Activated CD4-positive, alpha-beta T cell treated with anti-CD3 and anti-CD28 coated beads, Interleukin-2, amount 50 U/mL, for 24 hours (primary cell): ENCODE measurements at places on chromosomes 3 and 15.

DNA sequence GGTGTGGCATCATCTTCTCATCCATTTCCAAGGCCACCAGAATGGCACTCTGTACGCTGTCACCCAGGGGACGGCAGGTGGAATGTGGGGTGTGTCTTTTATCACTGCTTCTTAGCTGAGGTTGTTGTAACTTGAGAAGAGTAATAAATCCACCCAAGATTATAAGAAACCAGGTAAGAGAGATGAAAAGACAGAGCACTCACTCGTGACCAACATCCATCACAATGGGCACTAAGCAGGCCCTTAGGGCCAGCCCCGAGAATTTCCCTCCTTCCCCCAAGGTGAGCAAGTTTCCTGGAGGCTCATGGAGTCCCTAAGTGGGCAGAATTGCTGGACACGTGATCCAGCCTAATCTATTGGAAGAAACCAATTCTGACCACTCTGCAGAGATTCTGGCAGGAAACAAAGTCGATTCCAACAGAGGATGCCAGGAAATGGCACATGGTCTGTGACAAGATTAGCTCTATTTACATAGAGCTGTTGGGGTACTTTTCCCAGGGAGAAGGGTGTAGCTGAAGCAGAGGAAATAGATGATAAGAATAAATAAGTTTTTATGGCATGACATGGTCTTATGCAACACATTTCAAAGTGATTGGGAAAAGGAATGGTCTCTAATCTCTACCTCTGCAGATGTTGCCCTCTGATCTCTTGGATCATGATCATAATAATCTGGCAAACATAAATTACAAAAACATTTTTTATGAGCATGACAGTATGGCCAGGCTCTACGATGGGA, 22.5 kb downstream of the SLC6A20 start:
- DNase-seq: no peak

DNA sequence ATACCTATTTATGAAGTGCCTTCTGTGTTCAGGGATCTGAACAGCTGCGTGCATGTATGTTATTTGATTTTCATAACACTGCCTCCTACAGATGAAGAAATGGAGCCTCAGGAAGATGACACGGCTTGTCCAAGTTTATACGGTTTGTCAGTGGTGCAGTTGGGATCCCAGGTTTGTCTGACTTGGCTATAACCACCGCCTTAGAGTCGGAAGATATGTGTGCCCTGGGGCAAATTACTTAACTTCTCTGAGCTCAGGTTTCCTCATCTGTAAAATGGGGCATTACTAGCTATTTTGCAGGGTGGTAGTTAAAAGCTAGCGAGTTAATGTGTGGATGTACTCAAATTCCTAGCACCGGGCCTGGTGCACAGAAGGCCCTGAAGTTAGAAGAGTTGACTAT, 54.1 kb upstream of the ANP32A start:
- DNase-seq: no peak

DNA sequence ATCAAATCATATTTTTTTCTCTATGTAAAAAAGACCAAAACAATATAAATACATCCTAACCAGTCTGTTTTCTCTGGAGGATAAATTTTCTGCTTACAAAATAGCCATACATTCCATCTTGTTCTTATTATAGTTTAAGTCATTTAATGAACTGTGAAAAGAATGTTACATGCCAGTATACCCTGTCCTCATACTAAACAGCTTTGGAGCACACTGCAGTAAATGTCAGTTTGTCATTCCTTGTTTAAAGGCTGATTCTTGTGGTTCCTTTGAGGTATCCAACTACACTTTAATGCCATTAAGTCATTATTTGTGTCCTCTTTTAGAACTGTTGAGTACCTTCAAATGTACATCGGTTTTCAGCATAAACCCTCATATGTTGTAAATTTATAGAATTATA, 52.7 kb upstream of the DCBLD2 start:
- DNase-seq: no peak

DNA sequence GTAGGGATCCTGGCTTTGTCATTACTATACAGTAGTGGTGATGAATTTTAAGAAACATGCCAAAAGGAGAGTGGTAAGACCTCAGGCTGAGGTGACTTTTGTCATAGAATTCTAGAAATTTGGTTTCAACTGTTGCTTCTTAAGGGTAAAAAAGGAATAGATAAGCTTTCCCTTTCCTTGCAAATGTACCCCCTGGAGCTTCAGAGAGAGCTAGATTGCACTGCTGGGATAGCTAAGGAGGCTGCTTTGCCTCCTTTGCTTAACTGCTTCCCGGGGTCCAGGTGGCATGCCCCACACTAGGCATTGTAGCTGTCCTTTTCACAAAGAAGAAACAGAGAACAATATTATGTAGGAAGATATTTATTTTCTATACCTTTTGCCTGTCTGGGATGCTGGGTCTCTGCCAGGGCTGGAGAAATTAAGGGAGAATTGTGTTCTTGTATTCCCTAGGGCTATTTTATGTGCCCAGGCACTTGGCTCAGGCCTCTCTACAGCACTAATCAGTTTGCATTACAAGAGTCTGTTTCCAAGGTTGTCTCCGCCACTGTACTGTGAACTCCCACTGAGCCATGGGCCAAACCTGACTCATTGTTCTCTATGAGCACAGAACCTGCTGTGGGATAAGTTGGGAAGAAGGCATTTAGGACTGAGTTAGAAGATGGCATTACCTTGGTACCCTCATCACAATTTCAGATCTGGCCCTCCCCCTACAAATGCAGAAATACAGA, 460.0 kb downstream of the PDCD6IP start:
- no peak for DNase-seq

DNA sequence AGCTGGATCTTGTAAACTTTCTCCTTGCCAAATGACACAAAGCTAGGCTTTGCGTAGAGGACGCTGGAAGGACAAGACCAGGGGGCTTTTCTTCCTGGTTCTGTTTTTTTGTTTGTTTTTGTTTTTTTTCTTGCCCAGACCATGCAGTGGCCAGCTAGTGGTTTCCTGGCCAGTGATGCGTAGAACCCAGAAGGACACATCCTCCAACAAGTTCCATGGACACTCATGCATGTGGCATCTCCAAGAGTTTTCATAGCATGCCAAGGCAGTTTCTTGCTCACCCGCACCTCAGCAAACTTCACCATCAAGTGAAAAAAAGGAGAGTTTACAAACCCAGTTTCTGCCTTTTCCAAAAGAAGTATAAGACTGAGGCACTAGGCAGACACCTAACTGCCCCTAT, 46.1 kb upstream of the TMCO5A start:
- DNase-seq: no peak

DNA sequence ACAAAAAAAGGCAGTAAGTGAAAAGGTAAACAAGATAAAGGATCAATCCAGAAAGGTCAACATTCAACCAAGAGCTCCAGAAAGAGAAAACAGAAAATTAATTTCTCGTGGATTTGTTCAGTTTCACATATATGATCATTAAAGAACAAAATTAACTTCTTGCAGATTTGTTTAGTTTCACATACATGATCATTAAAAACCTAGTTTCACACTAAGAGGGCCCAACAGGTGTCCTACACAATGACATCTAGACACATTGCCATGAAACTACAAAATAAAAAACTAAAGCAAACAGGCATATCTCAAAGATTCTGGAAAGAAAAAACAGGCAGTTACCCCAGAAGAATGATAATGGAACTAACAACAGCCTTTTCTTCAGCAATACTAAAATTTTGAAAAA, 22.1 kb downstream of the PHC3 start:
- DNase-seq: no peak
